ENCODE measurements at places on chromosomes 13 and 19.

DNA sequence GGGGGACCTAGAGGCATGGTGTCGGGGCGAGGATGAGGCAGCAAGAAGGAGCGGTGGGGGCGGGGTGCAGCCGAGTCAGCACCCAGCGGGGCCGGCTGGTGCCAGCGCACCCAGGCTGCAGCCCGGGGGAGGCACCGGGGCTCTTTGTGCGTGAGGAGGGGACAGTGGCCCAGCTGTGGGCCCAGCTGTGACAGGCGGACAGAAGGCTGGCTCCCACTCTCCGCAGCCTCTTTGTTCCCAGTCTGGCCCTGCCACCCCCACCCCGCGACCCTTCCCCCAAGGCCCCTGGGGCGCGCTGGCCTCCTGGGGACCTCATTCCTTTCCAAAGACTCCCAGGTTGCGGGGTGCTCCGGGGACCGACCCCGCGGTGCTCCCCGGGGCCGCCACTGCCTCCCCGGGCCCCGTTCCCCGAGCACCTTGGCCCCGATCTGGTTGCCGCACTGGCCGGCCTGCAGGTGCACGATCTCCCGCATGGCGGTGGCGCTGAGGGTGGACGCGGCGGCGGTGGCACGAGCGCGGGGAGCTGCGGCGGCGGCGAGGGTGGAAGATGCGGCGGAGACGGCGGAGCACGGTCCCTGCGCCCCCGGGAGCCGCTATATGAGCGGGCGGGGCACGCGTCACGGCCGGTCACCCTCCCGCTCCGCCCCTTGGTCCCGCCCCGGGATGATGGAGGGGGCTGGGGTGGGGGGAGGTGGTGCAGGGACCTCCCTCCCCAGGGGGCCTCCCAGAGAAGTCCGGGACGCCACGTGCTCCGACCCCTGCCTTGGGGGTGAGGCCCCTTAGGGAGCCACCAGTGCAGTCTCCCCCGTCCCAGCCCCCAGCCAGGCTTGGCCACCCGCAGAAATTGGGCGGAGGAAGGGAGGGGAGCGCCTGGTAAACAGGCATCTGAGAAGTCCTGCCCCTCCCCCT lies at the start of gene TUBB4A:
Gene TUBB4A, minus strand, starts transcription at position 570 of the 909 bp plus-strand sequence. Its CDS starts 97 bp downstream, at position 473.
- no peak within 1 kb of the TSS for H3K27ac ChIP-seq
- H3K4me3 ChIP-seq, result no peak within 1 kb of the TSS
- no peaks in the 10 kb centered on the region for H3K36me3 ChIP-seq
- H3K27me3 ChIP-seq, result peaks cover 18% of the 10 kb centered on the region
- H3K4me1 ChIP-seq, result no peaks in the 10 kb centered on the region
- no peak for DNase-seq

- no peak for DNase-seq
- no peaks in the 10 kb centered on the region for H3K36me3 ChIP-seq
- no peaks in the 10 kb centered on the region for H3K27me3 ChIP-seq
- no peaks in the 10 kb centered on the region for H3K4me1 ChIP-seq
Measured at GRCh38 chr13:47306991-47307390, 410.1 kb upstream of the HTR2A start.

GRCh38 chr19:15843203-15843893 lies 27.9 kb upstream of the OR10H1 start:
- DNase-seq, result no peak
- peaks cover 7% of the 10 kb centered on the region for H3K27me3 ChIP-seq
- H3K4me1 ChIP-seq, result no peaks in the 10 kb centered on the region
- no peak overlapping the region for H3K27ac ChIP-seq
- H3K36me3 ChIP-seq, result no peaks in the 10 kb centered on the region

DNA sequence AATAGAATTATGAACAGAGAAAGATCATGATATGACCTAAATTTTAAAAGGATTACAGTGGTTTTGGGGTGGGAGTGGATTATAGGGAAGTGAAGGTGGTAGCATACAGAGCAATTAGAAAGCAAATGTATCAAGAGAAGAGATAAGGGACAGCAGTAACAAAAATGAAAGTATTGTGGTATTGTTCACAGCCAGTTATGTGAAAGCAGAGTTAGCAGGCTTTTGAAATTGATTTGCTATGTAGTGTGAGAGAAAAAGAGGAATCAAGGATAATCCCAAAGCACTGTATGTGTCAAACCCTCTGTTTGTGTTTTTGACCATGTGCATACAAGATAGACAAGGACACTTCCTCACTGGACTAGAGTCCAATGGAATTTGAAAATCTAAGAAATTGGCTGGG lies 1721.4 kb downstream of the PCDH9 start:
- no peaks in the 10 kb centered on the region for H3K27me3 ChIP-seq
- no peak for DNase-seq
- no peaks in the 10 kb centered on the region for H3K4me1 ChIP-seq
- no peak overlapping the region for H3K4me3 ChIP-seq
- no peak overlapping the region for H3K27ac ChIP-seq

DNA sequence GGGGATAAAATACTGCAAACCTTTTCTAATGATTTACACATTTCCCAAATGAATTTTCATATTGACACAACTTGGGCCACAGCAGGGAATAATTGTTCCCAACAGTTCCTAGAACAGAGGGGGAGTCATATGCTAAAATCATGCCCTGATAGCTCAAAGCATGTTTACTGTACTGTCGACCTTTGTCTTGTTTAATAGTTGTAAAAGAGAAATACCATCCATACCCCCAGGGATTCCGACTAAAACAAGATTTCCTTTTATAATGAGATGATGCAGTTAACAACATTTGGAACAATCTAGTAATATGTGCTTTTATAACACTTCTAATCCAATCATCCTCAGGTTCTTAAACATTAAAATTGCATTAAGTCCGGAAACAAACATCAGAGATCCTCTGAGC lies 759.7 kb downstream of the OLFM4 start:
- no peak overlapping the region for H3K4me3 ChIP-seq
- H3K4me1 ChIP-seq, result no peaks in the 10 kb centered on the region
